Fibroblast of pulmonary artery (primary cell): ENCODE measurements at places on chromosomes 6 and 20.

DNA sequence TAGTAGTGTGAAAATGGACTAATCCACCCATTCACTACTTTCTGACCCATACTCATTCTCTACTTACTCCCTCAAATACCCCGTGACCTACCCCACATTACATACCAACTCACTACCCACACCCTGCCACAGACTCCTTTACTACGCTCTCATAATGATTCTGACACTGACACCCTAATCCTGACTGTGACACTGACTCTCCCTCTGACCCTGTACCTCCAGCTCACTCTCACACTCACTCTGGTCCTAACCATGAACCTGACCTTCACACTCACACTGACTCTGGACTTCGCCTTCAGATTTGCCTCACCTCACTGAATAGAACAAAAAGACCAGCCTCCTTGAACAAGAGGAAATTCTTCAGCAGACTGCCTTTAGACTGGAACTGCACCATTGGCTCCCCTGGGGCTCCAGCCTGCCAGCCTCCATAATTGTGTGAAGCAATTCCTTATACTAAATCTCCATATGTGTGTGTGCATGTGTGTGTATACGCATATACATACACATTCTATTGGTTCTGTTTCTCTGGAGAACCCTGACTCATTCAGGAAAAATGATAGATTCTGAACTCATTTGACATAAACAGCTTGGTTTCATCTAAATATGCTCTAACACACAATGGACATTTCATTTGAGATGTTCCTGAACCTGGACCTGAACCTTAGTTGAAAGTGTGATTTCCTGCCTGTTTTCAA, 10.5 kb upstream of the ZNF343 start:
- peak; percentile 79 for DNase-seq

DNA sequence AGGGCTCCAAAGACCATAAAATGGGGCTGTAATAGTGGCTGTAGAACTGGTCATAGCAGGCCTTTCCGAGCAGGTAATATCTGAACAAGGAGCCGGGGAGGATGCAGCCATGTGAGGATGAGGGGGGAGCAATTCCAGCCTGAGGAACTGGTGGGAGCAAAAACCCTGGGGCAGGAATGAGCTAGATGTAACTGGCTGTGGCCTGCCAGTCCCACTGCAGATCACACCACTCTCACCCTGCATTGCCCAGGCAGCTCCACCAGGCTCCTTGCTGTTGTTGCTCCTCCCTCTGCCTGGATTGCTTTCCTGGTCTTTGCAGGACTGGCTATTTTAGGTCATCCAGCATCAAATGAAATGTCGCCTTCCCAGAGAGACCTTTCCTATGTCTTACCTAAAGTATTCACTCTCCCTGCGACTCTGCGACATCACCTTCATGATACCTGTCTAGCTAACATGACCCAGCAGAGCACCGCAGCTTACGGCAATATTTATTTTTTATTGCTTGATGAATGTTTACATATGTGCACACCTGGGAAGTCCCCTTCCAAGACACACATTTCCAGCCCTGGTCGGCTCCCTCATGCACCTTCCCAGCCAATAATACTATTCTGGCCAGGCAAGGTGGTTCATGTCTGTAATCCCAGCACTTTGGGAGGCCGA, 2.4 kb upstream of the ZFP64 start:
- DNase-seq = no peak

DNA sequence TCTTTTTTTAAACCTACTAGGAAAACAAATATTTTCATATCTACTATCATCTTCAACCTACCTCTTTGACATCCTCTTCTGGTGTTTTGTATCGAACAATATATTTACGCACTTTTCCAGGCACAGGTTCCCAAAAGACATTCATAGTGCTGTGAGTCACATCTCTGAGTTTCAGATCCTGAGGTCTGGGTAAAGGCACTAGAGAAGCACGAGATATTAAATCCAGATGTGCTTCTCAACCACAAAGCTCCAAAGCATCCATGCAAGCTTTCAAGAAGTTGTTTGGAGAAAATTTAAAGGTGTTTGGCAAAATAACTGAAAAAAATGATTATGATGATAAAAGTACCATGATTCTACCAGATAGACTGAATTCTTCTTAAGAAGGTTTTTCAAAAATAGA, 62.7 kb downstream of the COL12A1 start:
- DNase-seq = peak; percentile 38

- no peak for DNase-seq
These were observed 33.1 kb upstream of the KCNB1 start for GRCh38 chr20:49515586-49515985.

DNA sequence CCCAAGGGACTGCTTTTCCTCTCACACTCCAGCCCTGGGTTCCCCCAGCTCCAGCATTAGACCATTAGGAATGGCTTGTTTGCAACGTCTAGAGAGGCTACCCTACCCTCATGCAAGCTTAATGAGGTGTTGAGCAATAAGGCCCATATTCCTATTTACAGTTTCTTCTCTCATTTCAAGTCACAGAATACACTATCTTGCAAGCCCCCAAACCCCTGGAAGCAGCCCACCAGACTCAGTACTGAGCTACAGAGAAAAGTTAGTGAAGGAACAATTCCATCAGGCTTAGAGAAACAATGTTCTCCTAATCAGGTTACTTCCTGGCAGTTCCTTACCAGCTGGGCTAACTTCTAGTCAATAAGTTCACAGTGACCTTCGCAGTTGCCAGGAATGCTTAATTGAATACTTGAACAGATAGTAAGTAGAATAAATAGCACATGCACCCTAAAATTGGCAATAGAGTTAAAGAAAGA, 606.5 kb upstream of the NOX3 start:
- DNase-seq = no peak

DNA sequence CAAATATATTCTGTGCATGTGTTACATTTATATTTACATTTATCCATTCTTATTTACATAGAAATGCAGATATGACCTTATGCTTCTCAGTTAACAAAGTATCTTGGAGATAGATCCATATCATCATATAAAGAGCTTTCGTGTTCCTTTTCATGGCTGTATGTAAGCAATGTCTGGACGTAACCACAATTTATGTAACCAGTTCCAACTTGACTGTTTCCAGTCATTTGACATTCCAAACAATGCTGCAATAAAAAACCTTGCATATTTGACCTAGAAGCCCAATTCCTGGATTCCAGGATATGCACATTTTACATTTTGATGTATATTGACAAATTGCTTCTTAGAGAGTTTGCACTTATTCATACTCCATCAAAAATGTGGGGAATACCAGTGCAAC, 113.7 kb upstream of the F13A1 start:
- DNase-seq = no peak

DNA sequence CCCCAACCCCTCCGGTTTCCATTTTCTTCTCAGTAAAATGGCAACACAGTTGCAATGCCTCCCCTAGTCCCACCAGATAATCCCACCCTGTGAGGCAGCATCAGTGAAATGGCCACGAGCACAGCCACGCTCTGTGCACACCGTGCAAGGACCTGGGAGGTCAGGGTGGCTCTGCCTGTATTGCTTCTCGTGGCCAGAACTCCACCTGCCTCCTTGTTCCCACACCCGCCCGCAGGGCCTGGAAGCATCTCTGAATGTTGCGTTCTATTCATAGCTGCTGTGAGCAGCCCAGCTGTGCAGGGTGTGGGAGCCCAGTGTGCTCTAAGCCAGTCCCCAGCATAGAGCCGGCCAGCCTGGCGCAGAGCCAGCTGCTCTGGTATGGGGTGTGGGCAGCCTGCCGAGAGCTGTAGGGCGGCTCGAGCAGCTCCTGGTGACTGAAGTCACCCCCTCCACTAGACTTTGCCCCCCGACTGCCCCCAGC, 161.1 kb downstream of the DLL1 start:
- peak; percentile 17 for DNase-seq

DNA sequence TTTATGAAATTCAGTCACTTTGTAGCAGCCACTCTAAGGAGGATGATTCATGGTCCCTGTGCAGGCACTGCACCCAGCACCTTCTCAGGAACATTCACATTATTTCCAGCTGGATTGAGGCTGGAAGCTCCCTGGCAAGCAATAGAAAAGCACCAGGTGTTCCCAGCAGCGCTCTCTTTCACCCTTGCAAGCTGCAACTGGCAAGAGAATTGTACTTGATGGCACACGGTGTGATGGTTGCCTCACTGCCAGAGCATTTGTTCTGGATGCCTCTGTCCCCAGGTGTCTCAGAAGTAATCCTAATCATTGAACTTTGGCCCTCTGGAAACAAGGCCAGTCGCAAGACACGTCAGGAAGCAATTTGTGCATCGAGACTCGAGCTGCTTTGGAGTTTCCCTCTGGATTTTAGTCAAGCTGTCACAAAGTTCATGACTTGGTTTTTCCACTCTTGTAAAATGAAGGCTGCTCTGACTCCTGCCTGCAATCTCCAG, 24.9 kb upstream of the PHACTR2 start:
- no peak for DNase-seq

DNA sequence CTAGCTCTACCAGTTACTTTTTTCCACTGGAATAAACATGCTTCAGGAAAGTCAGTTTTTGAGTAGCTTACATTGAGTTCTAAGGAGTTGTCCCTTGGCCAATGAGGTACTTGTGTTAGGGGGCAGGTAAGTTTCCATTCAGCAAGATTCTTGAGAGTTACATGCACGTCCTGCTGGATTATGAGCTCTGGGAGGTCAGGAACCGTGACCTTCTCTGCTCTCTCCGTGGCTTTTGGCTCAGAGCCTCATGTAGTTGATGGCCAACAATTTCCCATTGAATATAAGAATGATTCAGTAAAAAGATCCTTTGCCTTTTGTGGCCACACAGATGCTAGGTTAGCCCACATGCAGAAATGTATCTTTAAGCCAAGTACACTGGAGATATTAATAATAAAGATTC, 181.8 kb upstream of the RALGAPA2 start:
- DNase-seq = no peak
